ENCODE measurements at places on chromosomes 1 and 21.

GRCh38 chr1:91863498-91863897 lies 22.5 kb downstream of the TGFBR3 start:
- no peak for DNase-seq

- no peak for DNase-seq
Observed at GRCh38 chr1:16088351-16088911, 15.0 kb upstream of the FAM131C start.

DNA sequence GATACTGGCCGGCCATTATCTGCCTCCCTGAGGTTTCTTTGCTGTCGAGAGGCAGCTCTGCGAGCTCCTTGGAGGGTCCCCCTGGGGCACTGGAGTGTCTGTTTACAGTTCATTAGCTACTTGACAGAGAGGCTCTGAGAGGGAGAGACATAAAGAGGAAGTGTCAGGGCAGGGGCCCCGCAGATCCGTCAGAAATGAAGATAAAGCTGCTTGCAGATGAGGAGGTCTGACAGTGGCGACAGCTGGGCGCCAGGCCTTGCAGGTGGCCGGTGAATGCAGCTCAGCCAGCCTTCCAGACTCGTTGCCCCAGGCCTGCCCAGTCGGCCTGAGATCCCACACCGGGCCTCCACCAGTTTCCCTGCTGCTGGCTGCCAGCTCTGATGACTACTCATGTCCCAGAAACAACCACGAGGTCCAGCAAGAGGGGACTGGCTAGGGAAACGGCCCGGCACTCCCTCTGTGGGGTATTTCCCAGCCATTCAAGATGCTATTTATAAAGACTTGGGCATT lies 84.7 kb downstream of the DISP3 start:
- DNase-seq: no peak

- DNase-seq: no peak
Observed at GRCh38 chr1:177010211-177010825, 154.2 kb downstream of the ASTN1 start.

- DNase-seq: no peak
Observed at GRCh38 chr1:32197074-32197473, 3.3 kb upstream of the CCDC28B start.

DNA sequence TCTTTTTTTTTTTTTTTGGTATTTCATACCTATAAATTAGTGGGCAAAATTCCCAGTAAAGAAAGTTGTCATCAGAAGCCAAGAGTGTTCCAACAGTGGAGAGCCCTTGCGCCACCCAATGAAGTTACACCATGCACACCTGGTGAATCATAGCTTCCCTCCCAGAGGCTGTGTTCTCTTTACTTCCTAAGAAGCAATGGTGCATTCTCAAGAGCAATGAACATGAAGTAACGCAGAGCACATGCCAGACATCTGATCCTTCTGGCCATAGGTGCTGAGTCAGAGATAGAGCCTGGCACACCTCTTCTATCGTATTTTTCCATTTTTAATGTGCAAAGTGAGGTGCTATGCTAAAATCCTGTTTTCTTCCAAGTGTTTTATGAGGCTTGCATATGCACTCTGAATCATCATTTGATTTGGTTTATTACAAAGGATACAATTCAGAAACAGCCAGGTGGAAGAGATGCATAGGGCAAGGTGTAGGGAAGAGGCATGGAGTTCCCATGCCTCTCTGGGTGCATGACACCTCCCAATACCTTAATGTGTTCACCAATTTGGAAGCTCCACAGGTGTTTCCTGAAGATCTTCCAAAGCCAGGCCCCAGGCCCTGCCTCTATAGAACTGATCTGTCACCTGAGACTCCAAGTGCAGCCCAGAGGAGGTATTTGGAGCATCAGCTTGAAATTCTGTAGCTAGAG lies 408.0 kb downstream of the SIPA1L2 start:
- DNase-seq: no peak

DNA sequence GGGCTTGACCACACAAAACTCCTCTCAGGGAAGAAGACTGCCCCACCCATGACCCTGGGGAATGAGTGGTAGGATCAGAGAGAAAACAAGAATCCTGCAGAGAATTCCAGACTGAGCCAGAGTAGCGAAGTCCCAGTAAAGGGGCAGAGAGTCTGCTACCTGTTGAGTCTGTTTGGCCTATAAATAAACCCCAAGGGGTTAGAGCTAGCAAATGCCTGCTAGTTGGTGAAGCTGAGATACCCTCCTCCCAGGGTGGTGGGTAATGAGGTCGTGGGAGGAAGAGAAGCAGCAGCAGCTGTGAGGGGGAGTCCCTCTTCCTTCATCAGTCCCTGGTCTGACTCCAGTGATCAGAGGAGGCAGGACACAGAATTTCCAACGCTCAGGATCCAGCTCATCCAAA lies 2.5 kb downstream of the TRAF3IP3 start:
- no peak for DNase-seq

DNA sequence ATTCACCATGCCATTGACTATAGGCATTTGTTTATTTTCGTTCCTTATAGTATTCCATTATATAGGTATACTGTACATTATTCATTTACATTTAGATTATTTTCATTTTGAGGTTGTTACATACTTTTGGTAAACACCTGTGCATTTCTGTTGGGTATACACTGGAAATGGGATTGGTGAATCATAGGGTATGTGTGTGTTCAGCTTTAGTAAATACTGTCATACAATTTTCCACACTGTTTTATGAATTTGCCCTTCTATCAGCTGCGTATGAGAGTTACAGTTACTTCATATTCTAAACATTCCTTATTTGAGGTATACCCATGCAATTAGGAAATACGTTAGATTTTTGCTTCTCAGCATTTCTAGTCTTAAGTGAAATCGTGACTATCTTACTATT lies 55.1 kb upstream of the FASLG start:
- DNase-seq: no peak

DNA sequence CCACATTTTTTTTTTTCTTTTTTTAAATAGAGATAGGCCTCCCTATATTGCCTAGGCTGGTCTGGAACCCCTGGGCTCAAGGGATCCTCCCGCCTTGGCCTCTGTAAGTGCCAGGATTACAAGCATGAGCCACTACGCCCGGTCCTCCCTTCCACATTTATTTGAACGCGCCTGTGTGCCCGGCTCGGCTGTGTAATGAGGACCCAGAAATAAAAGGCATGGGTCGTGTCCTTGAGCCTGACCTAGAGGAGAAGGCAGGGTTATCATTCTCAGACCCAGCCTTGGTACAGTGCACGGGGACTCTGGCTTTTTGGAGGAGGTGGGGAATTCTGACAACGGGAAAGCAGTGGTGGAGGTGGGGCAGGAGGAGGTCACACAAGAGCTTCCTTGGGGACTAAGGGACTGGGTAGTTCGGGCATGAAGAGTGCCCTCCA lies 841 bp downstream of the CENPF start:
- DNase-seq: no peak

- DNase-seq: no peak
Observed at GRCh38 chr1:161241682-161242081, 3.7 kb upstream of the NR1I3 start.

GRCh38 chr1:54835131-54835898 lies 34.2 kb upstream of the TTC22 start:
- no peak for DNase-seq

- no peak for DNase-seq
Observed at GRCh38 chr1:173504268-173504667, 27.1 kb downstream of the PRDX6 start.

GRCh38 chr1:73903092-73903491 lies 294.9 kb downstream of the LRRIQ3 start:
- no peak for DNase-seq

DNA sequence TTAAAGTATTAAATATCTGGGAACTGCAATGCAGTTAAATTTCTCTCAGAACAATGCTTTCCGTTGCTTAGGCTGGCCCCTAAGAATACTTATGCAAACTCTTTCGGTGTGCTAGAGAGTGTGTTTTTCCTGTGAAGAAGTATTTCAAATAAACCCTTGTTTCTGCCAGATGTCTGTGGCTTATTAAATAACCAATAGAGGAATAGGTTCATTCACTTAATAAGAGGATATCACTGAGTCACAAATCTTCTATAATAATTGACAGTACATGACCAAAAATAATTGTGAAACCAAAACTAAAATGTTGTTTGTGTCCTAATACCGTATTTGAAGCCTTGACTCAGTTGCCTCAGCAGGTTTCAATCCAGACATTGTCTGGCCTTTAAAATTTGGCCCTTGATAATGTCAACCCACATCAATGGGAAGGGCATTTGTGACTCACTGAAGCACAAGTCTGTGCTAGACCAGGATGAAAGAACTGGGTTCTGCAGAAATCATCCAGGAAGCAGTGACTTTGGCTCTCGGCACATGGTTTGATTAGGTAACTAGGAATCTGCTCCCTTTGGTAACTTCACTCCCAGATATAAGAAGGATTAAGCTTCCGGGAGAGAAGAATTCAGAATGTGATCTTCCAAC lies 104.2 kb upstream of the BARHL2 start:
- DNase-seq: no peak

DNA sequence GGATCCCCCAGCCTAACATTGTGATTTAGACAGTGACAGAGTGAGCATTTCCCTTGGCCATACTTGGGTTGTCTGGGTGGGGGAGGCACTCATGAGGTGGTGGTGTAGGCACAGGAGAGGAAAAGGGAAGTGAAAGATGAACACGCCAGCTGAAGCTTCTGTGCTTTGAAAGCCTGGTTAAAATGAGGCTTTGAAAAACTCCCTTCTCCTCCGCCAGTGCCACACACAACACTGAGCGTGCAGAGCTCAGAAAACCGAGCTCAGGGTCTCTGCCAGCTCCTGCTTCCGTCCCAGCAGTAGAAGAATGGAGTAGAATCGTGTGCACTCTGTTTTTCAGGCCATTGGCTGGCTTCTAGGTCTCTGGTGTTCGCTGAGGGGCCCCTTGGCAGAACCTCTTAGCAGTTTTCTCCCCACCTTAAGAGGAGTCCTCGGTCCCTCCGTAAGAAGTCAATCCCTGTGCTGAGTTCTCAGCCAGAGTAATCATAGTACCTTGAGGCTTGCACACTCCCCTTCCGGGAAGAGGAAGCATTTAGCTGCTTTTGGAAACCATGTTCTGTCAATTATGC lies 12.9 kb downstream of the PLEKHM2 start:
- DNase-seq: peak; percentile 14

GRCh38 chr21:45670731-45671130 lies 27.2 kb downstream of the PCBP3 start:
- DNase-seq: no peak

DNA sequence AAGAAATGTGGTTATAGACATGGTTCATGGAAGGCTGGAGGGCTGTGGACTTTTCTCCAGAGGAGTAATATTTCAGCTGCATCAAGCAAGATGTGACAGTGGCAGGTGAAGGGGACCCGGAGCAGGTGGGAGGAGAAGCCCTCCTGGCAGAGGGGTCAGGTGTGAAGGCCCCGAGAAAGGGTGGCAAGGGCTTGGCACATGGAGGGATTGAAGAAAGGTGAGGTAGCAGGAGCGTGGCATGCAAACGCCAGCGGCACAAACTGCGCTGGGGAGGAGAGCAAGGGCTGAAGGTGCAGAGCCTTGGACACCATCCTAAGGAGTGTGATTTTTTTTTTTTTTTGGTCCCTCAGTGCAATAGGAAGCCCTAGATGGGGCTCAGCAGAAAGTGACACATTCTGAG lies 244.6 kb downstream of the TOMM20 start:
- DNase-seq: no peak

GRCh38 chr1:112793631-112794565 lies 78.8 kb upstream of the PPM1J start:
- DNase-seq: no peak

DNA sequence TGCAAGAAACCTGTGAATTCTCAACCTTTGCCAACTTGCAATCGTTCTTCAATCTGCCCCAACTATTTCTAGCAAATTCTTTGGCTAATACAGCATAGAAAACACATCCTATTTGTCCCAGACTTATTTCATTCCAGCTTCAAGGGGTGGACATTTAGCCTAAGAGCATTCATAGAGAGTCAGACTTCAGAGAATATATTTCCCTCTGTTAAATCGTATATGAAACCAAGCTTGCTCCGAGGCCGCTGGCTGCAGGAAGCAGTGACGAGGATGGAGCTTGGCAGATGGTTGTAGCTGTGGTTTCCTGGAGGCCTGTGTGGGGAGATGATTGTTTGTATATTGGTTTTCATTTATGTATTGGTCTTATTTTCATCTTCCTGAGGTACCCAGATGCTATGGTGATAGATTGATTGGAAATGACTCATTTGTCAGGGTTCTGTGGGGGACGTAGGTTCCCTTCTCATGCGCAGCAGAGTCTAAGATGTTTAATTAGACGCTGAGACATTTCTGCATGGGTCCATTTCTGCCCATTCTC lies 26.1 kb downstream of the MAN1C1 start:
- DNase-seq: peak; percentile 41

- DNase-seq: no peak
Observed at GRCh38 chr21:45264146-45264911, 23.4 kb downstream of the POFUT2 start.

- DNase-seq: no peak
Observed at GRCh38 chr1:162138599-162139181, 69.2 kb downstream of the NOS1AP start.

DNA sequence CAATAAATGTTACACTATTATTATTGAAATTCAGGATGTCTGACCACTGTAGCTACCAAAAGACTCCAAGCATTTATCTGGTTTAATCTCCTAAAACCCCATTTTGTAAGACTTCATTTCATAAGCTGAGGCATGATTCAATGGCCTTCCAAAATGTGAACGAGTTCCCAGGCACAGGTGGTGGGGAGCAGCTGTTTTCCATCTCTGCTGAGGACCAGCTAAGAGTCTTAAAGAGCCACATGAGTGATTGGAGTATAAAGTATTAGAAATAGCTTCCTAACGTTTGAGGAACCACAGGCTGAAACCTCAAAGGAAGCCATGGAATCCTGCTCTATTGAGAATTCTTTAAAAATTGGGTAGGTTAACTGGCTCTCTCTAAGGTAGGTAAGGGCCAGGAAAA lies 44.9 kb downstream of the SEC16B start:
- DNase-seq: no peak

DNA sequence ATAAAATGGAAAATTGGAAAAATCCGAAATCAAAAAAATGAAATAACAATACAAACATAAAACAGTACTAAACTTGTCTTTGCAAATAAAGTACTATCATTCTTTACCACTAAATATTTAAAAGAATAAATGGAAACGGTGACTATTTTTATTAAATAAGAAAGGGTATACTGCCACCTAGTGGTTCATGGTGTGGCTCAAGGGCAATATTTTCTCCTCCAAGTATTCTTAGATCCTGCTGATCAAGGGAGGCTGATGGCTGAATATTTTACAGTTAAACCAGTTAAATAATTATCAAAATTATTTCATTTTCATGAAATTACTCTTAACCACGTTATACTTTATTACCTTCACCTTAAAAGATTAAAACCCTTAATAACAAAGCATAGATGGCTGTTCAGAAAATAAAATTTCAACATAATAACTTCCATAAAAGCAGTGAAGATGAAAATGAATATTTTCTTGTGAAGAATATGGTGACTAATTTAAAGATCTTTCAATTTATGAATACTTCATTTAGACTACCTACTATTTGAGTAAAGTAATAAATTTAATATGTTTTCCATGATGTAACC lies 1793.9 kb downstream of the NCAM2 start:
- no peak for DNase-seq

DNA sequence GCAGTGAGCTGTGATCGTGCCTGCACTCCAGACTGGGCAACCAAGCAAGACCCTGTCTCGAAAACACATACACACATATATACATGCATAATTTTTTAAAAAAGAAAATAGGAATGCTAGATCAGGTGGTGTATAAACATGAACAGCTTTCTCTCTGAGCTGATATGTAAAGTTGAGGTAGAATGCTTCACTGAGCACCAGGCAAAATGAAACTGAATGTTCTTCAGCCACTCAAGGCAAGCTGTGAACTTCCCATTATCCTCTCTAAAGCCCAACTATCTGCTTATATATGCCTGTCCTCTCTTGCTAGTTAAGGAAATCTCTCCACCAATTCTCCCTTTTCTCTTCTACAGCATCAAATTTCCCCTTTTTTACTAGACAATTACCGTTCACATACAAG lies 93.0 kb downstream of the NUF2 start:
- DNase-seq: no peak

All from stimulated activated CD4-positive, alpha-beta T cell treated with anti-CD3 and anti-CD28 coated beads, TNF-alpha, amount 100 ng/mL, for 1 hour (primary cell).